CD4-positive, alpha-beta T cell (primary cell): ENCODE measurements at places on chromosomes 5 and 9.

GRCh38 chr5:163914910-163915309 is 409.5 kb downstream of the MAT2B start:
- DNase-seq, result no peak

DNA sequence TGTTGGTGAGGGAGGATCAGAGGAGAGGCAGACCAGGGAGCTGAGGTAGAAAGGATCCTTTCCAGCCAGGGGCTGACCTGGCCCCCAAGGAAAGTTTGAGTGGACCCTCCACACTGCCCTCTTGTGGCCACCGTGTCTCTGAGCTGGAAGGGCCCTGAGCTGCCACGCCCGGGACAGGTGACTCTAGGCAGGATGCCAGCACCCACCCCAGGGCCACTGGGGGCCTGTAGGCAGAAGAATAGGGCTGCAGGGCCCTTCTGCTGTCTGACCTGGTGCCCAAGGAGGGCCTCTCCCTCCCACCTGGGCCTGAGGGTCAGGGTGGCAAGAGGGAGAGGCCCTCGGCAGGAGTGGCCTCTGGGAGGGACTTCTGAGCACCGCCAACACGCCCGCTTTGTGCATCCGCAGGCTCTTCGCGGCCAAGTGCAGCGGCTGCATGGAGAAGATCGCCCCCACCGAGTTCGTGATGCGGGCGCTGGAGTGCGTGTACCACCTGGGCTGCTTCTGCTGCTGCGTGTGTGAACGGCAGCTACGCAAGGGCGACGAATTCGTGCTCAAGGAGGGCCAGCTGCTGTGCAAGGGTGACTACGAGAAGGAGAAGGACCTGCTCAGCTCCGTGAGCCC is 76.8 kb downstream of the LMX1B start:
- DNase-seq, result peak; percentile 39

GRCh38 chr9:6055216-6055615 is 39.8 kb upstream of the RANBP6 start:
- DNase-seq, result peak; percentile 16

GRCh38 chr5:148314187-148314586 is 2.0 kb downstream of the SPINK7 start:
- DNase-seq, result no peak

GRCh38 chr9:135029871-135030565 is 57.5 kb upstream of the OLFM1 start:
- DNase-seq, result no peak

- no peak for DNase-seq
These were observed 17.9 kb upstream of the GRHPR start for GRCh38 chr9:37404590-37404989.

GRCh38 chr5:171323806-171324632 is 15.0 kb downstream of the TLX3 start:
- DNase-seq, result no peak

GRCh38 chr5:74514888-74515551 is 125.5 kb downstream of the ENC1 start:
- no peak for DNase-seq

DNA sequence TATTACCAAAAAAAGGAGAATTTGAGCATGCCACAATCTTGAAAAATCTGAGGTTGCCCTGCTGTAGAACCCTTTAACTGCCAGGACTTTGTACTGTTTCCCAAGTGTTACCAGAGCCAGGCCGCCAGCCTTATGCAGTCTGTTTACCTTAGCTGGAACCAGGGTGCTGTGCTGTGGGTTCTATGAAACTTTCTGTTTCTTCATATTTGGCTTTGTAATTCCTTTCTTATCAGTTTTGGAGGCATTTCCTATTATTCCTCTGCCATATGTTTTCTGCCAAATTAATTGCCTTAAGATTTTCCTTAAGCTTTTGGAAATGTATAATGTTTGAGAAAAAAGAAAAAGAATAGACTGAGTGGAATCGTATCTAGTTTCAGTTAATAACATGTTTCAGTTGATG is 2.1 kb downstream of the S1PR3 start:
- DNase-seq, result no peak

- no peak for DNase-seq
These were observed 119.2 kb downstream of the MSX2 start for GRCh38 chr5:174843263-174844250.

DNA sequence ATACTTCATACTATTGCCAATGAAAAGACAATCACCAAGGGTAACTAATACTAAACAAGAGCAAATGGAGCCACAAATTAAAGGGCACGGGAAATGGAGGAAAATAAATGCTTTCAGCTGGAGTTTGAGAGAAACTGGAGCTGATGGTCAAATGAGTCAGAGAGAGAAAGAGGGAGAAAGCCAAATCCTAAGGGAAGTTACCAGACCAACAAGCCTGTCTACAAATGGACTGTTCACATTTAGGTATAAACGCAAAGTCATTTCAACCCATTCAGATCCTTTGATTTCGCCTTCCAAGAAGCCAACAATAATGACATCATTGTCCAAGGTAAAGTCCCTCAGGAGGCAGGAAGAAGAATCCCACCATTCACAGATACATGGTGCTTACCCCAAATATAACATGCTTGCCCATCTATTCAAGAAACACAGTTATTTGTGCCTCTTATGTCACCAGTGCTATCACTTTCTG is 351.8 kb downstream of the RAB3C start:
- DNase-seq, result no peak

- DNase-seq, result no peak
These were observed 151.4 kb downstream of the TLE1 start for GRCh38 chr9:81537964-81538363.

DNA sequence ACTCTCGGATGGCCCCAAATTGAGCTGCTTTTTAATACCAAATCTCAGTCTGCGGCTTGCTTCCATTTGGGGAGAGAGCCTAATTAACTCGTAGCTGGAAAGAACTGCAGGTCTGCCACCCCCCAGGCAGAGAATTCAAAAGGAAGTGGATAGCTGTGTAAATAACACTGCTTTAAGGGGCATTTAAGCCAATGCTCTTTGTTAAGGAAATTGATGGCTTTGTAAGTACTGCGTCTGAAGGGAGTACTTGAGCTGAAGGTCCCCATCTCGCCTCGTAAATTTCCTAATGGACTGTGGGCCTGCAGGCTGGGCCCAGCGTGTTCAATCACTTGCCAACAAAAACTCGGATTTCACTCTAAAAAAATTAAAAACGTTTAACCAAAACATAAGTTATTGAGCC is 132.7 kb downstream of the PAPPA start:
- no peak for DNase-seq
